NCI-H187 treated with DMSO at 0.1 percent for 48 hours (cell line): ENCODE measurements at places on chromosomes 5 and 9.
A peak's percentile ranks its signal among the peaks of the same experiment; 100 is the strongest.

GRCh38 chr5:173413471-173413982 lies 85.3 kb upstream of the STC2 start:
- no peak for DNase-seq

DNA sequence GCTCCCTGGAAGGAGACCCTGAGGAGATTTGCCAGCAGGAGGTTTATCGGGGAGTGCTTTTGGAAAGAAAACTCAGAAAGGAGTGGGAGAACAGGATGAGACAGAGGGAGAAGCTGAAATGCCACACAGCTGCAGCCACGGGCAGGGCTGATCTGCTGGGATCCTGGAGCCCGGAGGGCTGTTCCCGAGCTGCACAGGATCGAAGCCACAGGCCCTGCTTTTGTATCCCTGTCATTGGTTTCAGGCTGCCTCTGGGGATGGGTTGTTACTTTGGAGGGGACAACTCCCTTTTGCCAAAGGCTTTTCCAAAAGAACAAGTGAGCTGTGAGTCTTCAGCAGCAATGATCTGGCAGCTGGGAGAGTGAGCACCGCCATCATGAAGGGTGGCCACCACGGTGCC lies 152.5 kb upstream of the PTCH1 start:
- no peak for DNase-seq

GRCh38 chr9:12776513-12777055 lies 1.8 kb downstream of the LURAP1L start:
- no peak for DNase-seq

DNA sequence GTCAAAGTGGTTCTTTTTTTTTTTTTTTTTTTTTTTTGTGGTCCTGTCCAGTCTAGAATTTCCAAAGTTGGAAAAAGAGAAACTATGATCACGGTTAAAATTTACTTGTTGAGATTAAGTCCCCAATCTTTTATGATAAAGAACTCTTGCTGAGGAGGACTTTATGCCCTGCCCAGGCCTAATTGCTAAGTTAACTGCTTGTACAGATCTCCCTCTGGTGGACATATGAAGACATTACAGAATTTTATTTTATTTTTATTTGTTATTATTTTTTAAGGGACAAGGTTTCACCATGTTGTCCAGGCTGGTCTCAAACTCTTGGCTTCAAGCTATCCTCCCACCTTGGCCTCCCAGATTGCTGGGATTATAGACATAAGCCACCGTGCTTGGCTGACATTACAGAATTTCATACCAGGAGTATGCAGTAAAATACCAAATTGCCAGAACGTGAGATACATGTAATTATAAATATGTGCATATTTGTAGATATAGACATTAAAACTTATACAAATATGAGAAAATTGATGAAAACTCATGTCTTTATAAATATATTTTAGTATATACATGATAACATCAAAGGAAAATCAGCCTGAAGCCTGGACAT lies 91.2 kb downstream of the RFK start:
- DNase-seq, result peak; percentile 17

- no peak for DNase-seq
Observed at GRCh38 chr5:179516221-179516620, 34.1 kb upstream of the RUFY1 start.

GRCh38 chr9:114655689-114656088 lies 1.9 kb downstream of the TEX53 start:
- no peak for DNase-seq

- DNase-seq, result no peak
Observed at GRCh38 chr9:91884153-91884552, 65.9 kb downstream of the ROR2 start.
